ENCODE measurements at places on chromosomes 2 and 18. TPM values are rescaled to one million over a fixed set of nuclear protein-coding genes. Genes with fewer than 3 reads are reported as not detected.

DNA sequence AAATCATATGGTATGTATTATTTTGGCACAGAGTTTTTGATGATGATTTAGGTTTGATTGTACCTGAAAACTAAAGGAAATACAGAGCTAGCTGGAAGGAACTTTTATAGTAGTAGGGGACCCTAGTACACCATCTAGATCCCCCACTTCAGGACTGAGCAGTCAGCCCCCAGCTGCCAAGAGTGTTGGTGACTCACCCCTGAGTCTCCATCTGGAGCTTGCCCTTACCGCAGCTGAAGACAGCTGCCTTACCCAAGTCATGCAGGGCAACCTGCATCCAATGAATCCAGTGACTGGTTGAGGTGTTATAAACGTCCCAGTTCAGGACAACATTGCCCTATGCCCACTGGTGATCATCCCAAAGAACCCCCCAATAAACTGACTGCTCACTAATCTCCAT is 15.3 kb downstream of the PMS1 start:
- no peak for DNase-seq

GRCh38 chr18:413233-413632 is 87.3 kb downstream of the COLEC12 start:
- DNase-seq = no peak

DNA sequence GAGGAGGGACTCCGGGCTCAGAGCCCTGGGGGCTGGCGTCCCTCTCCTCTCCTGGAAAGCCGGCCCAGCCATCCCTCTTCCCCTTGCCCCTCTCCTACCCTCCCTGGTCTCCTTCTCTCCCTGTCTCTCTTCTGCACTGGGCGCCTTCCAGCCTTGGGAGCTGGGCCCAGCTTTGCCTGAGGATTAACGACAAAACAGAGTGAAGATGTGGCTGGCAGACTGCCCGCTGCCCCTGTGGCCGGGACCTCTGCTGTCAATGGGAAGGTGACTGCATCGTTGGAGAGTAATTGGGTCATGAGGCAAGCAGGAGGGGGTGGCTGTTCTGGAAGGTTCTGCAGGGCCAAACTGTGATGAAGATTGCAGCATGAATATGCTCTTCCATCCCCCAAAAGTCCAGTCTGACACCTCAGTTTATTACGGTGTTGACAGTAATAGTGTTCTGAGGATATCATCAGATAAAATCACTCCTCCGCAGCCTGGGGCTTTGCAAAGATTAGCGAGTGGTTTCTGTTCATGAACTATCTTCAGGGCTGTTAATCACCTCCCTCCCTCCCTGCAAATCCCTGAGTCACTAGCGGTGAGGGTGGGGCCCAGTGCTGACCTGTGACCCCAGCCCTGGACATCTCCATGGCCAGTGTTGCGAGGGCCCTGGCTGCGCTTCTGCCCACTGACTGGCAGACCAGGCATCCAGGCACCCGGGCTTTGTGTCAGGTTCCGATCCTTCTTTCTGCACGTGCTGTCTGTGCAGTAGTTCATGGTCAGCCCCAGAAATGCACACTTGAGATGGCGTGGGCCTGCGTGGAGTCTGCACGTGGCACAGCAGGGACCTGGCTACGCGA is 23.0 kb downstream of the RTP5 start:
- DNase-seq = no peak

- no peak for DNase-seq
Measured at GRCh38 chr2:118940486-118941120, 1.4 kb upstream of the MARCO start.

DNA sequence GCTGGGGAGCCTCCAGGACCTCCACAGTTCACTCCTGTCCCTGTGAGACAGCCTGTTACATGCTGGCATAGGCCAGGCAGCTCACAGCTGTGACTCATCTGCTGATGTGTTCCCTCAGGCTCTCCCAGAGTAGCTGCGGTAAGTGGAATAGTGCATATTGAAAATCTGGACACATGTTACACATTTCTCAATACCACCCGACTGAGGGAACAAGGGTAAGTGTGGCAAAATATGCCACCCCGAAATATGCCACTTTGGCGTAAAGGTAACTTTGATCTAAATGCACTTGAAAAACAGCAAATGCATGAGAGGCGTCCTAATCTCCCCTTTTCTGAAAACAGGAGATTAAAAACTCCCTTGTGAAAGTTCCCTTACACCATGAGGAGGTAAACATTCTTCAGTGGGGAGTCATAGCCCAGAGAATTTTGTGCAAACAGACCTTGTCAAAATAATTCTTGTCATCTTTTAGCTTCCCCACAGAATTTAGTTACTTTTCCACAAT is 557.9 kb downstream of the CCDC85A start:
- DNase-seq = no peak

DNA sequence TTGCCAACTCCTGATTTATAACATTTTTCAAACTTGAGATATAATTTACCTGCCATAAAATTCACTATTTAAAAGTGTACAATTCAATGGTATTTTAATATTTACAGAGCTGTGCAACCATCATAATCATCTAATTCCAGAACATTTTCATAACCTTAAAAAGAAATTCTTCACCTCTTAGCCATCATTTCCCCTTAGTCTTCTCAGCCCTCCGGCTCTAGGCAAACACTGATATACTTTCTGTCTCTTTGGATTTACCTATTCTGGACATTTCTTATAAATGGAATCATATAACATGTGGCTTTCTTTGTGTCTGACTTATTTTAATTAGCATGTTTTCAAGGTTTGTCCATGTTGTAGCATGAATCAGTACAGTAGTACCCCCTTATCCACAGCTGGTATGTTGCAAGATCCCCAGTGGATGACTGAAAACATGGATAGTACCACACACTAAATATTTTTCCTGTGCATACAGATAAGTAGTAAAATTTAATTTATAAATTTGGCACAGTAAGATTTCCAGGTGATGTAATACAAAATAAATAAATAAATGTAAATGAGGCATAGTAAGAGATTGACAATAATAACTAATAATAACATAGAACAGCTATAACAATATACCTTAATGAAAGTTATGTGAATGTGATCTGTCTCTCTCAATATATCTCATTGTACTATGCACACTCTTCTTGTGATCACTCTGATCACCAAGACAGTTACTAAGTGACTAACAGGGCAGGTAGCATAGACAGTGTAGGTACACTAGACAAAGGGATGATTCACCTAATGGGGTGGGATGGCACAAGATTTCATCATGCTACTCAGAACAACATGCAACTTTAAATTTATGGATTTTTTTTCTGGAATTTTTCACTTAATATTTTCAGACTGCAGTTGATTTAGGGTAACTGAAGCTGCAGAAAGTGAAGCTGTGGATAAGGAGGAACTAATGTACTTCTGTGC is 73.1 kb downstream of the RAB3GAP1 start:
- DNase-seq = no peak

PROKR1 gene
- polyA plus RNA-seq = not detected

NT5DC4 gene
- polyA plus RNA-seq = not detected

SERPINB4 gene
- not detected for polyA plus RNA-seq

SLC14A1 gene
- 0.71 TPM for polyA plus RNA-seq

MDH1 gene
- 249 TPM for polyA plus RNA-seq

DNAJC27 gene
- polyA plus RNA-seq = 4.5 TPM
